ENCODE measurements at places on chromosomes 6 and 20. TPM values are rescaled to one million over a fixed set of nuclear protein-coding genes. Genes with fewer than 3 reads are reported as not detected.

DNA sequence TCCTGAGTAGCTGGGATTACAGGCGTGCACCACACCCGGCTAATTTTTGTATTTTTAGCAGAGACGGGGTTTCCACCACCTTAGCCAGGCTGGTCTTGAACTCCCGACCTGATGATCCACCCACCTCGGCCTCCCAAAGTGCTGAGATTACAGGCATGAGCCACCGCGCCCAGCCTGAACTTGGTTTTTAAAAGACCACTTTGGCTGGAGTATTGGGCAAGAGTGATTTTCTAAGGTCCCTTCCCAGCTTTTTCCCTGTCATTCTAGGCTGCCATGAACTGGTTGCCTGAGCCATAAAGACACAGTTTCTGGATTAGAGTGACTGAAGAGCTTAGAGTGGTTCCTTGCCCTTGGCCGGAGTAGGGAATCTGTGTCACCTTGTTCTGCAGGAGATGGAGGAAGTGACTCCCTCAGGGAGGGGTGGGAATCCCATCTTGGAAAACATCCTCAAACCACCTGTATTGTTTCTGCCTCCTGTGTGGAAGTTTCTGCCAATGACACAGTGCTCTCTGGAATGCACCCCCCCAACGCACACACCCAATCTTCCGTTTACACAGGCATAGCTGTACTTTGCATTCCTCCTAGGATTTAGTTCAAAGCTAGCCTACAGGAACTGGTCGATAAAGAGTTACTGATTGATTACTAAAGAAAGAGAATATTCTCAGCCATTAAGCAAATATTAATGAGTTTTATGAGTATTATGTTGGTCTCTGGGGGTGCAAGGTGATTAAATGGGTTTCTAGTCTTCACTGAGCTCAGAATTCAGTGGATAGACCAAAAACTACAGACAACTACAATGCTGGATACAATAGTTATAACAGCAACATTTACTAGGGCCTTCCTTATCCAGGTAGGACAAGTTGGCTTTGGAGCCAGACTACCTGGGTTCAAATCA is 18.2 kb downstream of the BCL2L1 start:
- no peak for DNase-seq

- DNase-seq, result no peak
These were observed 4.9 kb downstream of the GPR31 start for GRCh38 chr6:167152862-167153261.

- DNase-seq, result no peak
These were observed 58.9 kb upstream of the CDH4 start for GRCh38 chr20:61193164-61193563.

- no peak for DNase-seq
These were observed 2.5 kb downstream of the ACTL10 start for GRCh38 chr20:33669224-33669623.

GATA5 gene
- not detected for total RNA-seq

ID4 gene
- total RNA-seq, result not detected

CYP39A1 gene
- 0.24 TPM for total RNA-seq

Measured in myocyte (in vitro differentiated cells).